Fibroblast of lung (primary cell): ENCODE measurements at places on chromosomes 1 and 21.

DNA sequence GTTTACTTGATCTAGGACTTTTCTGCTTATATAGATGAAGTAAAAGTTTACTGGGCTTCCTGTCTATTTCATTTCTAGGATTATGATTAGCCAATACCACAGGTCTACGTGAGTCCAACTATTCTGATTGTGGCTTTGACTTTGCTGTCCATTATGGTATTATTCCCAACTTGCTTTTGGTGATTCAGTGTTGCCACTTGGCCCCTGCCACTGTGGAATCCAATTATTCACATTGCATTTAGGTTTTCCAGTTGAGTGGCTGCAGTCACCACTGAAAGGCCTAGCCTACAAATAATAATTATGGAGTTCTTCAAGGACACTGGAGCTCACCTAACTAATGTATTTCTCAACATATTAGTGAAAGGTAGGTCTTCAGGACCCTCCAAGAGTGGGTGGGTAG, 574.3 kb upstream of the USP24 start:
- H3K4me3 ChIP-seq = no peak overlapping the region
- no peak for DNase-seq
- H3K4me1 ChIP-seq = no peaks in the 10 kb centered on the region
- no peaks in the 10 kb centered on the region for H3K27me3 ChIP-seq
- no peaks in the 10 kb centered on the region for H3K36me3 ChIP-seq
- no peak overlapping the region for H3K27ac ChIP-seq

DNA sequence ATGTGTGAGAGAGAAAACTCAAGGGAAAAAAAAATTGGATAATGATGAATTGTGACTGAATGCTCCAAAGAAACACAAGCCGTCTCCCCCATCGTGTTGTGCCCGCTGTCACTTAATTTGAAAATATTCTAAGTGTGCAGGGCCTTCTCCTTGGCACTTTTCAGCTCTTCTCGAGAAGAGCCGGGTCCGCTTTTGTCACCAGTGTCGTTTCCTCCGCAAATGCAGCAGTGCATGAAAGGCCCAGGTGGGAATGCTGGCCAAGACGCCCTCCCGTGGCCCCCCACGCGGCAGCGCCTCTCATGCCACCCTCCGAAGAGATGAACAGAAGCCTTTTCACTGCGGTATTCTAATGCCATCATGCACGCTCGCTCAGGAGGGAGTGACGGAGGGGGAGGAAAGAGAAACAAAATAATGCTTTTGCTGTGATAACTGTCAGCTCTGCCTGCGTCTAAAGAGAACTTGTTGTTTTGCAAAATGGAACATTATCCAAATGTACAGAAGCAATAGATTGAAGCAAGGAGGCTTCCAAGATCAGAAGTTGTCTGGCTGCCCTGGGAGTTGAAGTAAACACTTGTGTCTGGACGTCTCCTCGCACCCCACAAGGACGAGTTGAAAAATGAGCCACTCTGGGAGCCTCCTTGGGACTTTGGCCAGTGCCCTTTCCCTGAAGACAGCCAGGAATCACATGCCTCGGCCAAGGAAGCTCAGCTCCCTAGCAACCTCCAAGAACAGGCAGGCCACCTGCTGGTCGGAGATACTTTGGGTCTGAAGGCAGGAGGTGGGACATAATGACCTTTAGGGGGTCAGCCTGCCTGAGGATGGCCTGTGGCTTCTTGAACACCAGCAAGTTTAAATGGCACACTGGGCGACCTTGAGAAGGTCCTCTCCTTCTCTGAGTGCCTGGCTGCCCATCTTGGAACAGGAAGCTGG, 166.1 kb upstream of the ZC3H12A start:
- no peaks in the 10 kb centered on the region for H3K27me3 ChIP-seq
- no peak for DNase-seq
- H3K36me3 ChIP-seq = no peaks in the 10 kb centered on the region
- H3K4me1 ChIP-seq = no peaks in the 10 kb centered on the region
- H3K4me3 ChIP-seq = no peak overlapping the region

DNA sequence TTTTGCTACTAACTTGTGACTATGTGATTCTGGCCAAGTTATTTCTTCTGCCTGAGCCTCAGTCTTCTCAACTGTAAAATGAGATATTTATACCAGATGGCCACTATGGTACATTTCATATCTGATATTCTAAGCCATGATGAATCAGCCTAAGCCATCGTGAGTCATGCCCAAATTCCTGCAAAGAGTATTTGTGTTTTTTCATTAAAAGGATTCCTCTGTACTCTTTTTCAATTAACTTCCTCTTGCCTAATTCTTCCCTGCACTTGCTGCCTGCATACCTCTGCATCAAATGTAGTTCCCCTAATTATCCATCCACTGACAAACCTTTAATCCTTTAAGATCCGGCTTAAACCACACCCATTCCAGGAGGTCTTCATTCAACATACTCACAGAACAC, 575.1 kb upstream of the BEND5 start:
- H3K4me1 ChIP-seq = no peaks in the 10 kb centered on the region
- H3K27me3 ChIP-seq = no peaks in the 10 kb centered on the region
- H3K27ac ChIP-seq = no peak overlapping the region

GRCh38 chr1:91799159-91799558, 86.8 kb downstream of the TGFBR3 start:
- no peaks in the 10 kb centered on the region for H3K36me3 ChIP-seq
- no peaks in the 10 kb centered on the region for H3K27me3 ChIP-seq
- peaks cover 12% of the 10 kb centered on the region for H3K4me1 ChIP-seq
- DNase-seq = no peak

DNA sequence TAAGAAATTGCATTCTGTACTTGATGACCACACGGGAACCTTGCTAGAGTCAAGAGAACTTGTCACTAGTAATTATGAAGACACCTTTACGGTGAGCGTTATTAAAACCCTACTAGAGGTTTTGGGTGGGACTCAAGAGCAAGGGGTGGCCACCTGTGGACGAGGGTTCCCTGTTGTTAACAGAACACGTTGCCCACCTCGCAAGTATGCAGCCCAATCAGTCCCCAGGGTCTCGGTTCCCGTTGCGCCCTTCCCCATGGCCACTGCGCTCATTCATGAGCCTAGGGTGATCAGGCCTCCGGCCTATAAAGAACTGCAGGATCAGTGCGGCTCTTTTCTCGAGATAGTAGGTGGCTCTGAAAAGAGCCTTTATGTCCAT, 30.2 kb upstream of the RNF187 start:
- peak overlapping the region; percentile 78 for H3K4me3 ChIP-seq
- H3K36me3 ChIP-seq = no peaks in the 10 kb centered on the region
- peak overlapping the region; percentile 73 for H3K27ac ChIP-seq
- H3K27me3 ChIP-seq = no peaks in the 10 kb centered on the region
- DNase-seq = no peak
